ENCODE measurements at places on chromosomes 6 and 20.

GRCh38 chr6:69294862-69295261 is 501.9 kb downstream of the LMBRD1 start:
- no peak for DNase-seq

DNA sequence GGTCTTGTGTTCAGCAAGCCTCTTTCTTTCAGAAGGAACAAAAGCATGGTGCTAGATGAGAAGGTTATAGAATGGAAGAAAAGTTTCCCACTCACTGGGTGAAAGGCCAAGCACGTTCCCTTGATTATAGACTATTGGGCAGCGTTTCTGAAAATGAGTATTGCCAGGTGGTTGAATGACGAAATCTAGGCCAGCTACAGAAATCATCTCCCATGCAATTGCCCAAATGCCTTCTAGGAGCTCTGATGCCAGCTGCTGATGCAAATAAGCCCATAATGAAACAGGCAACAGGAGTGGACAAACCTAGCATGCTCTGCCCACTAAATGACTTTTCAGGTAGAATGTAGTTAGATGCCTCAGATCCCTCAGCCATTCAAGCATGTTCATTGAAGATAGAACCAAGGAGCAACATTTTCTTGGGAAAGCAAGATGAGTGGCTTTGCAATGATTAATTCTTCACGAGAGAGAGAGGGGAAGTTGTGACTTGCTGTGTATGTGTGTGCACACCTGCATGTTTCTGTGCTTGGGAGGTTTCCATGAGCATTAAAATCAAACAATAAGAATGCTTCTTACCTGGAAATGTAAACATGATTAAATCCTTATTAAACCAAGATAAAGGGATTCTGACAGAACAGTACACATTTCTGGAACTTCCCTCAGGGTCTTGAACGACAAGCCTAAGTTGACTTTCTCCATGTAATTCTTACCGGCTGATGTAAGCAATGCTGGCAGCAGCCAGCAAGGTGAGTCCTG is 43.6 kb downstream of the ADTRP start:
- no peak for DNase-seq

DNA sequence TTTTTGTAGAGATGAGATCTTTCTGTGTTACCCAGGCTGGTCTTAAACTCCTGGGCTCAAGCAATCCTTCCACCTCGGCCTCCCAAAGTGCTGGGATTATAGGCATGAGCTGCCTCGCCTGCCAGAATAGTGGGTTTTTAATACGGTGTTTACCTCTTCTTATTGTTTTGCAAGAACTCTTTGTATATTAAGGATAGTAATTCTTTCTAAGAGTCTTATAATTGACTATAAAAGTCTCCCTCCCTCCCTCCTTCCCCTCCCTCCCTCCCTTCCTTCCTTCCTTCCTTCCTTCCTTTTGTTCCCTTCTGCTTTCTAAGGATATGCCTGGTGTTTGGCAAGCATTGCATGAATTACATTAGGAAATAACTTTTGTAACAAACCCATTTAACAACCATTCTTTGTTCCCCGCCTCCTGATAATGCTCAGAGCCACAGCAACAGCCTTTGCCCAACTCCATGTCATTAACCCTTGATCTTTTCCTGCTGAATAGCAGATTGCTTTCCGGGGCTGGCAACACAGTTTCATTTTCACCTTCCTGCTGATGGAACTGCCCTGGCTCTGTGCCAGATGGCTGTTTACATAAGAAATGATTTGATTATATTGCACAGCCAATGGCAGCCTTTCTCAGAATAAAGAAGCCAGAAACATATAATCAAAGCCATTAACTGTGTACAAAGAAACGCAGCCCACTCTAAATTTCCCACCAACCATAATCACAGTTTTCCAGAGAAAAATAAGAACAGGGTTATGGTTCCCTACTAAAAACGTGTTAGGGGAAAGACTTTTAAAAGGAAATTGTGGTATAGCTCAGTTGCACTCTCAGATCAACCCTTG is 143.7 kb upstream of the PTPN1 start:
- DNase-seq = no peak

GRCh38 chr20:57612916-57613315 is 7.3 kb downstream of the ZBP1 start:
- no peak for DNase-seq

- DNase-seq = no peak
Observed at GRCh38 chr20:39800111-39800510, 838.0 kb downstream of the DHX35 start.

- DNase-seq = no peak
Observed at GRCh38 chr6:45076217-45076930, 251.8 kb upstream of the RUNX2 start.

DNA sequence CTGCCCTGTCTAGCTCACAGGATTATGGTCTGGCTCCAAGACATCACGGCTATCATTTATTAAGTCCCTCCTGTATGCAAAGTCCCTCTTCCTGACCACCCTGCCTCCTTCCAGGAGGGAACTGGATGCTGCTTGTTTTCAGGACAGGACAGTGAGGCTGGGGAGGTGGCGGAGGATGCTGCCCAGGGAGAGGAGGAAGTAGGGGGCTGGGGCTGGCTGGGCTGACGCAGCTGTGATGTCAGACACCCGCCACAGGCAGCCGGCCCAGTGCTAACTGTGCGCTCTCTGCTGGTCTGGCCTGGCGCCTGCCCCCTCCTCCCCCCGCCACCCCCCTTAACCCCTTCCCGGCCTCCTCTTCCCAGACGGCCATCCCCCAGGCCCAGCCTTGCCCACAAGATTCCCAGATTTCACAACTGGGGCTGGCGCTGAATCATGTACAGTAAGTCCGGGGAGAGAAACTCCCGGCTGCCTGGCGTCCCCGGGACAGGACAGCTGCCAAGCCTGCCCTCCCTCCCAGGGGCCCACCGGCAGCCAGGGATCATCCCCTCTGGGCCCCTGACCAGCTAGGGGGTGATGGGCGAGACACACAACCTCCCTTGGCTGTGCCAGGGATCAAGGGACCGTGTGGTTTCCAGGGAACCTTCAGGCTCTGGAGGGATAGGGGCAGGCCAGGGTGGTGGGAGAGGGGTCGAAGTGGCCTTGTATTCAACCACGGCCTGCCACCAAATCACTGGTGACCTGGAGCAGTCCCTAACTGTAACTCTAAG is 118.1 kb downstream of the CEBPB start:
- no peak for DNase-seq

- DNase-seq = no peak
Observed at GRCh38 chr20:19691125-19691524, 66.9 kb upstream of the RIN2 start.

DNA sequence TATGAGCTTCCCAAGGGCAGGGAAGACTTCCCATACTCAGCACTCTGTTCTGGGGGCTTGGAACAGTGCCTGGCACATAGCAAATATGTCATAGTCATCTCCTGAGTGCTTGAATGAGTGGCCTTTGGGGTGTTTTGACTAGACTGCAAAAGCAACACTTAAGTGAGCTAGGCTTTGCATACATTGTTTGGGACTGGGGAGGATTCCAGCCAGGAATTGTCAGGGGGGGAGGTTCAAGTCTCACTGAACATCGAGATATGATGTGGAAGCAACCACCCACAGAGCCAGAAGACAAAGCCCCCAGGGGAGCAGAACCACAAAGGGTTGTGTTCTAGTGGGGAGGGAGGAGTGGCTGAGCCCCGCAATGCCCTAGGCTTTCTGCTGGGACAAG is 98.4 kb downstream of the SYCP2 start:
- DNase-seq = peak; percentile 32

DNA sequence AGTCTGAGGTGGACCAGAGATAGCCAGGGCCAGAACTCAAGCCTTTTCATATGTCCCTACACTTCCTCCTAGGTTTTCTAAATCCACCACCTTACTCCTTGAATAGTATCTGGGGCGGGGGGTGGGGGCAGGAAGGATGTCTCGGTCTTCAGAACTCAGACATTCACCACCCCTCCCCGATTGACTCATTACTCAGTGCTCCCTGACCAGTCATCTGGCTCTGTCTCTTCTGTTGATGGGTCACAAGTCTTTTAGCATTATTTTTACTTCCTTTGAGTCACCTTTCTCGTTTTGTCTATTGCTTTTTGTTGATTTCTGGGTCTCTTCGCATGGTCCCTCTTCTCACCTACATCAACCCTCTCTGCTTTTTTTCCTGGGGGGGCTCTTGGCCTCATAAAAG is 23.3 kb downstream of the NOX3 start:
- no peak for DNase-seq

DNA sequence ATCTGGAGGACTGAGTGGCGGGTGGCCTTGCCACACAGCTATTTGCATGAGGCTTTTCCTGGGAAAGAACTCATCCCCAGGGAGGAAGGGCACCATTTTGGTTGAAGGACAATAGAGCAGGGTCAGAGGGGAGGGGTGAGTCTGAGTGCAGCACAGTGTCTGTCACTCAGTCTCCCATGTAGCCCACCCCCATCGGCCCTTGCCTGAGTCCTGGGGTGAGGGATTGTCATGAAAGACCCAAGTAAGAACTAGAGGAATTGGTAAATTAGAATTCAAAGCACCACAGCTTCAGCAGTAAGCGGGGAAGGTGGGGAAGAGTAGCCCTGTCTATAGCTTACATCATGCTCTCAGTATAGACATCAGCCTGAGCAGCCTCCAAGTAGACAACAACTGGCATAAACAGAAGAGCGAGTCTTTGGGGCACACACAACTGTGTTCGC is 90.4 kb upstream of the TMEM30A start:
- no peak for DNase-seq

- no peak for DNase-seq
Observed at GRCh38 chr6:107813555-107814194, 10.4 kb downstream of the SCML4 start.

GRCh38 chr6:18241208-18242038 is 22.9 kb downstream of the DEK start:
- no peak for DNase-seq

DNA sequence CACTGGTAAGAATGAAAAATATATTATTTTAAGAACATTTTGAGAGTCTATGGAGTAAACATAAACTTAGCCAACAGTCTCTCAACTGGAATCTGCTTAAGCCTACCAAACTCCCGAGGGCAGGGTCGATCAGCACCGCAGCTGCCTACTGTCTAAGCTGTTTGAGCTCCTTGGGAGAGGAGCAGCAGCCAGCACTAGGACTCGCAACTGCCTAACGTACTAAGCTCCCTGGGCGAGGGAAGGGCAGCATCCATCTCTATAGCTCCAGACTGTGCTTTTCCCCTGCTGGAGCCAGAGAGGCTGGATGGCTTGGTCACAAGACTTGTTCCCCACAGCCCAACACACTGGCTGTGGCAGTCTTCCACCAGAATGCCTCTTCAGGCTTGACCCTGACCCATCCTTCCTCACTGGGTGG is 96.4 kb downstream of the MOXD1 start:
- no peak for DNase-seq

- DNase-seq = no peak
Observed at GRCh38 chr6:152463164-152463563, 174.0 kb downstream of the SYNE1 start.

DNA sequence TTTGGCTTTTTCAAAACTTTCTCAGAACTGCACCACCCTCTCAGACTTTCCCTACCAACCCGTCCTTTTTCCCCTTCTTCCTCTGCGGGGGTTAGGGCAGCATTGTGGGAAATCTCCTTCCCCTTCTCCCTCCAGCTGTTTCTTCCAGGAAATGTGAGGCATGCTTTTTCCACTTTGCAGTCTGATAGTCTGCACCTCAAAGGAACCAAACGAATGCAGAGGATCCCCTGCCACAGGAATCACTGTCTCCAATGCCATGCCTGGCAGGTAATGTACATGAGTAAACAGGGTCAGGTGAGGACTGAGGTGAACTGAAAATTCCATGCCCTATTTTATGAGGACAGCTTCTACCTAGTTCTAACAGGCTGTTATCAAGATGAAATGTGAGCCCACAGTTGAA is 218.4 kb downstream of the BCAS1 start:
- DNase-seq = no peak

GRCh38 chr6:125955973-125956372 is 597 bp upstream of the HINT3 start:
- no peak for DNase-seq

DNA sequence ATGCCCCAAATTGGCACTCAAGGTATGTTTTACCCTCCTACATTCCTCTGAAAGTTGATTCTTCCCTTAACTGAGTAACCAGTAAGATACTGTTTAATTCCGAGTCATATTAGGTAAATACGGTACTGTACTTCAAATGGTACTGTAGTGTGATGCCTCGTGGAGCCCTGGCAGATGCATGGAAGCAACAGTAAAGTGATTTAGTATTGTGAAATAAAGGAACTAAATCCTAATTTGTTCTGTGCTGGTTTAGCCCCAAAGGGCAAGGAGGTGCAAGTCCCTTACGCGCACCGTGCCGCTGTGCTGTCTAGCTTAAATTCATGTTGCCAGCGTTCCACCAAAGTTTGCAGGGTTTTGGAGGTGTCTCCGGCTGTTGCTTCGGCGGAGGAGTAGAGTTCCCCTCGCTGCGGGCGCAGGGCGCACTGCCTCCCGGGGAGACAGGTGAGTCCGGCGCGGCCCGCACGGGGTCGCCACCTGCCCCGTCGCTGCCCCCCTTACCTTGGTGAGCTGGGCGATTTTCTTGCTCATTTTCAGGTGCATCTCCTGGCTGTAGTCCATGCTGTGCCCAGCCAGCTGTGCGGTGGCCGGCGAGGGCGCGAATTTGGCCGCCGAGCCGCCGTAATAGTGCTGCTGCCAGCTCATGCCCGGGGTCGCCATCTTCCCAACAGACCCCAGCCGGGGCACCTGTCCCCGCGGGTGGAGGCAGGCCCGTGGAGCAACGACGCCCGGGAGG is 655 bp downstream of the FAM184A start:
- DNase-seq = no peak

GRCh38 chr20:41632896-41633295 is 14.7 kb upstream of the CHD6 start:
- DNase-seq = no peak

GRCh38 chr20:54649511-54649962 is 174.1 kb downstream of the DOK5 start:
- DNase-seq = peak; percentile 68

GRCh38 chr6:77715588-77715987 is 62.7 kb downstream of the MEI4 start:
- DNase-seq = no peak

DNA sequence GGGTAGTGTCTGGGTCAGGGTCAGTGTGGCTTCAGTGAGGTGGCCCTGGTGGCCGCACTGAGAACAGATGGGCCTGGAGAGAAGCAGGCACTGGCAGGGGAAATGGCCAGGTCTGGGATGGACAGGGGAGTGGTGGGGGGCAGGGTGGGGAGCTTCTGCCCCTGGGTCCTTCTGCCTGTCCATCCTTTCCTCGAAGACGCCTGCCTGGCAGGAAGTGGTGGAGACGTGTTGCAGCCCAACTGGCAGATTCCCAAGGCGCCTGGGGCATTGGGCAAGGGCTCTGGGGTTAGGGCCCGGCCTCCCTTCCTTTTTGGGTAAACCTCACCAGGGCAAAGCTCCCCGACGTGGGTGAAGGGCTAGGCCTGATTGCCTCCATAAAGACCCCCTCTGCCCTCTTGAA is 10.4 kb downstream of the SRC start:
- DNase-seq = no peak

DNA sequence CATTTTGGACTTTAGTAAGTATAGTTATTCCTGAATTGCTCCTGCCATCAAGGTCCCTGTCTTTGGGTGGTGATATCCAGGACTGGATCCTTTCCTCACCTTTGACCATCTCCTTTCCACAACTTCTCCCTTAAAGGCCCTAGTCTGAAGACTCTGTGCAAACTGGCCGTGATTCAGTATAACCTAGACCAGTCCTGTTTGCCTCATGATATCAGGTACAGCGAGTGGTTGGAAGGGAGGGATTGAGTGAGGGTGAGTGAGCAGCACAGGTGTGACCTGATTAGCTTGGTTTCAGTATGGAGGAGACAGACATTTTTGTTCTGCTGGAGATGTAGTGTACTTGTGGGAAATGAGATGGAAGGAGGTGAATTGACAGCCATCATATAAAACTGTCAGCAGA is 2.3 kb upstream of the RRP36 start:
- DNase-seq = no peak

Measured in left renal cortex interstitium (tissue), 4 donors.